ENCODE measurements at places on chromosomes 5 and 9. TPM values are rescaled to one million over a fixed set of nuclear protein-coding genes. Genes with fewer than 3 reads are reported as not detected.

DNA sequence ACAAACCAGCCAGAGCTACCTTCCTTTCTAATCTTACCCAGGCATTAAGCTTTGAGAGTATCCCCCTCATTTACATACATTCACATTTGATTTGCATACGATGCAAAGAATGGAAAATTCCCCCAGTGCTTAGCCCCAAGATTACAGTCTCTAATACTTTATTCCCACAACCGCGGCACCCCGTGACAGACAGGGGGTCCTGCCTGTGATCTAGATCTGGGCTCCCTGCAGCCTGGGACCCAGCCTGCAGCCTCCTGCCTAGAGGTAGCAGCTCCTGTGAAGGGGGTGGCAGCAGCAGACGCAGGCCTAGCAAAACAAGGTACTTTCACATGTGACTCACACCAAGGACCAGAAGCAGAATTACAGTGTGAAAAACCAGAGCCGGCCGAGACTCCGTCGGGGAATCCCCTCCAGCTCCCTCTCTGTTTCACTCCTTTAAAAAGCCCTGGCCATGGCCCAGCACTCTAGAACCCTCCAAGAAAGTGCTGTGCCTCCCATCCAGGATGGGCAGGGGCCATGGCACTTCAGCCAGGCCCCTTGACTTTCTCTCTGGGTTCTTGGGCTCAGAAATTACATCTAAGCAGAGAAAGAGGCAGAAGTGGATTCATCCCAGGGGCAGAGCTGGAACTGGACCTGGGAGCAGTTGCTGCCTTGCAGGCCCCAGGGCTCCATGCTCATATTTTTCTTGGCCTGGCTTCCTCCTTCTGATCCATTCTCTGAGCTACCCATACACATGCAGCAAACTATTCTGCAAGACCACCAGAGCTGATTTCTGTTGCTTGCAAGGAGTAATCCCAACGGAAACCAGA lies 14.0 kb upstream of the TCF7 start:
- DNase-seq, result no peak

DNA sequence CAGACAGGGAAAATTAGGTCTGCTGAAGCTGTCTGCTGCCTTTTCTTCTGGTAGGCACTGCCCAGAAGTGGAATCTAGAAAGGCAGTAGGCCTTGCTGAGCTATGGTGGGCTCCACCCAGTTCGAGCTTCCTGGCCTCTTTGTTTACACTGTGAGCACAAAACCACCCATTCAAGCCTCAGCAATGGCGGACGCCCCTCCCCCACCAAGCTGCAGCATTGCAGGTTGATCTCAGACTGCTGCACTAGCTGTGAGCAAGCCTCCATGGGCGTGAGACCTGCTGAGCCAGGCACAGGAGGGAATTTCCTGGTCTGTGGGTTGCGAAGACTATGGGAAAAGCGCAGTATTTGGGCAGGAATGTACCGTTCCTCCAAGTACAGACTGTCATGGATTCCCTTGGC lies 18.5 kb downstream of the AGTPBP1 start:
- DNase-seq, result no peak

Gene ALDH1A1
- total RNA-seq, result 0.87 TPM

DNA sequence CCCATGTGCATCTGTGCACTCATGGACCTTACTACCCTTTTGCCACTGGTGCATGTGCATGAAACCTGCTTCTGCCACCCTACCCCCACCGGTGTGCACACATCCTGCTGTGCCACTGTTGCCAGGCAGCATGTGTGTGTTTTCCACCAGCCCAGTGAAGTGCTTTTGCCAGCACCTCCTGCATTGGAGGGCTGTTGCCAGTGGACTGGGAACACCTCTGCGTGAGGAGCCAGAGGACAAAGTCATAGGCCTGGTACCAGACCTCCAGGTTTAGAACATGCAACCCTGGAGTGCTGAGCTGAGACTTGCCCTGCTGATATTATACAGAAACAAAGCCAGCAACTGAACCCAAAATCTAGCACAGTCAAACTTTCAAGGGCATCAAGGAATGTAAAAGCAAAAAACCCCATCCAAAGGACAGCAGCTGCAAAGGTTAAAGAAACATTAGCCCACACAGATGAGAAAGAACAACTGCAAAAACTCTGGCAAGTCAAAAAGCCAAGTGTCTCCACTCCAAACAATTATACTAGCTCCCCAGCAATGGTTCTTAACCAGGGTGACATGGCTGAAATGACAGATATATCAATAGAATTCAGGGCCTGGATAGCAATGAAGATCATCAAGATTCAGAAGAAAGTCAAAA lies 70.6 kb upstream of the PTPN3 start:
- DNase-seq, result no peak

Gene PHF19
- total RNA-seq, result 122 TPM

- DNase-seq, result no peak
These were observed 25.1 kb downstream of the ADAMTSL1 start for GRCh38 chr9:18499062-18499461.

DNA sequence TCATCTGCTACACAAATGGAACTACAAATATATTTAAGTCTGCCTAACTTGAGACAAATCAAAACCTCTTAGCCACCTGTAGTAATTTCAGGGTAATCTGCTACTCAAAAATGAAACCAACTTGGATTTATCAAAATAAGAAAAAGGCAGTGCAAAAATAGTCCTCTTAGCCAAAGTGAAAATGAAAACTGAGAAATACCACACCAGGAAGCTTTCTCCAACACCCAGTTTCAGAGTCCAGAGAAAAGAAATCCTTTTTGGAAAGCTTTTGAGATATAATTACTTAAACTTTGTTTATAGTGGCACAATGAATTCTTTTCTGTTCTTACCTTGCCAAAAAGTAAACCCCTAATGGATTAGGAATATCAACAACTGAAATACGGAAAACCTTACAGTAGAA lies 990.4 kb downstream of the EFNA5 start:
- DNase-seq, result no peak

- peak; percentile 82 for DNase-seq
These were observed 104.4 kb downstream of the ARHGAP26 start for GRCh38 chr5:142874540-142874939.

GRCh38 chr9:138100711-138101350 lies 223.2 kb downstream of the CACNA1B start:
- no peak for DNase-seq

- peak; percentile 36 for DNase-seq
These were observed 417.5 kb downstream of the EFNA5 start for GRCh38 chr5:107253246-107253645.

All from epithelial cell of proximal tubule (primary cell).